ENCODE measurements at places on chromosomes 5 and 9.

DNA sequence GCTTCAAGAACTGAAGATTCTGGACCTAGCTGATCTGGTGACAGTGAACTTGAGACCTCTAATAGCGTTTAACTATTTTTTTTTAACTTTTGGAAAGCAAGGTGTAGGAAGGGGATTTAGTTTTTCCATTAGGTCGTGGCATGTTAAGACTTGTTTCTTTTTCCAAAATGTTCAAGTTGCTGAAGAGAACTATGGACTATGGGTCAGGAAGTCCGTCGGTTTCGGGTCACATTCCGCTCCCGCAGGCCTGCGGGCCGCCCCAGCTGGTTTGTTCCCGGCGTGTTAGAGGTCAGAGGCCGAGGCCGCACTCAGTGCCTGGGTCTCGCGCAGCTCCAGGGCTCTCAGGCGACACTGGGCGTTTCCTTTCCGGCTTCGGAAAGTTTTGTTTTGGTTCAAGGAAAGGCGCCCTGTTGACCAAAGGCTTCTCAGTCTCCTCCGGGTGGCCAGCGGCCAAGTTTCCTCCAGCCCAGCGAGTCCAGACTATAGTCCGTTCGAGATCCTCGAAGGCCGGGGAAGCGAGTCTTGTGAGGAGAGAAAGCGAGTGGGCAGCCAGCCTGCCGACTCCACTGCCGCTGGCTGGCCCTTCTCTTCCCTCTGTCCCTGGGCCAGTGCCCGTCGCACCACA is 586 bp upstream of the FCHO2 start:
- DNase-seq = peak; percentile 19

GRCh38 chr9:95461448-95462248 is 55.1 kb downstream of the PTCH1 start:
- DNase-seq = no peak

DNA sequence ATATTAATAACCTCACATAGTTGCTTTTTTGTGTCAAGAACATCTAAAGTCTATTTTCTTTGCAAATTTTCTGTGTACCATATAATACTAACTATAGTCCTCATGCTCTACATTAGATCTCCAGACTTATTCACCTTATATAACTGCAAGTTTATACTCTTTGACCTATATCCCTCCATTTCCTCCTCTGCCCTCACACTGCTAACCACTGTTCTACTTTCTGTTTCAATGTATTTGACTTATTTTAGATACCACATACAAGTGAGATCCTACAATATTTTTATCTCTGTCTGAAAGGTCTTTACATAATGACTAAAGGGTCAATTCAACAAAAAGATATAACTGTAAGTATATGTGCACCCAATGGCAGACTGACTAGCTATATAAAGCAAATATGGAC is 789.7 kb upstream of the ZNF608 start:
- DNase-seq = no peak

- no peak for DNase-seq
Measured at GRCh38 chr5:74673011-74673790, 11.8 kb upstream of the HEXB start.

GRCh38 chr5:168409591-168410458 is 76.4 kb upstream of the RARS1 start:
- no peak for DNase-seq

DNA sequence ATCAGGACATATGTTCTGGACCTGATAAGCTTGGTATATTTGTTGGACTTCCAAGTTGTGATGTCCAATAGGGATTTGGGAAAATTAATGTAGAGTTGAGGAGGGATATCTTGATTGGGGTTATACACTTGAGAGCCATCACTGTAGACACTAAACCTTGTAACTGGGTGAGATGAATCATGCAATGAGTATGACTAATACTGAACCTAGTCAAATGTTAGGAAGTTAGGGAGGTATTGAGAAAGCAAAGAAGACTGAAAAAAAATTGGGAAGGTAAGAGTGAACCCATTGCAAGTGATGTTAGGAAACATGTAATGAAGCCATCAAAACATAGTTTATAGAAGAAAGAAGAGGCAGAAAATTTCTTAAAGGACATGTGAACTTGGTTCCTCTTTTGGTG is 668.4 kb upstream of the CDH9 start:
- DNase-seq = no peak

DNA sequence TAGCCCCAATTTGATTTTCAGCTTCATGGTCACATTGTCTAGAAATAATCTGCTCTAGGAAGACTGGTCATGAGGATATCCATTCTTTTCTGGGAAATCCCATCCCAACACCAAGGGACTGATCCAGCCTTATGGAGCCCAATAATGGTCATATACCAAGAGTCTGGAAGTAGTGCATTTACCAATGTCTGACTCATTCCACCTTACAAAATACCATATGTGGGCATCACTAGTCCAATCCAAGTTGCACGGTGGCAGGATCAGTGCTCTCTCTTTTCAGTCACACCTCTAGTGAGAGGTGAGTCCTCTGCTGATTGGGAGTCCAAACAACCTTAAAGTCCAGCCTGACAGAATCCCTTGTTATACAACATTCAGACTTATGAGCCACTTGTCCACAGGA is 73.7 kb downstream of the FEM1C start:
- no peak for DNase-seq

GRCh38 chr5:170896779-170897178 is 35.0 kb downstream of the RANBP17 start:
- DNase-seq = no peak

DNA sequence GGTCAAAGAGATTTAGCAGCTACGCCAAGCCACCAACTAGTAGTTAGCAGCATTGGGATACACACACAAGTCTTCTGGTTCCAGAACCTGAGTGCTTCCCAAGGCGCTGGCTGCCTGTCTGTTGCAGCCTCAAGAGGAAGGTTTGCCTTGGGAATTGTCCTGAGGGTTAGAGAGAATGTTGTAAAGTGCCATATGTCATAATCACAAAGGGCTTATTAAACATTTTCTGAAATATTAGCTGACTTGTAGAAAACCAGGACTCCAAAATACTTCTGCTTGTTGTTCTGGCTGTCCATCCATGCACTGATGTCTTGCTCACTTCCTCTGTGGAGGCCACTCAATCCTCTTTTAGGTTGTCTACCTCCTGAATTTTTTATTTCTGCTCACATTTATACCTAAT is 46.3 kb downstream of the SLC36A1 start:
- DNase-seq = no peak

DNA sequence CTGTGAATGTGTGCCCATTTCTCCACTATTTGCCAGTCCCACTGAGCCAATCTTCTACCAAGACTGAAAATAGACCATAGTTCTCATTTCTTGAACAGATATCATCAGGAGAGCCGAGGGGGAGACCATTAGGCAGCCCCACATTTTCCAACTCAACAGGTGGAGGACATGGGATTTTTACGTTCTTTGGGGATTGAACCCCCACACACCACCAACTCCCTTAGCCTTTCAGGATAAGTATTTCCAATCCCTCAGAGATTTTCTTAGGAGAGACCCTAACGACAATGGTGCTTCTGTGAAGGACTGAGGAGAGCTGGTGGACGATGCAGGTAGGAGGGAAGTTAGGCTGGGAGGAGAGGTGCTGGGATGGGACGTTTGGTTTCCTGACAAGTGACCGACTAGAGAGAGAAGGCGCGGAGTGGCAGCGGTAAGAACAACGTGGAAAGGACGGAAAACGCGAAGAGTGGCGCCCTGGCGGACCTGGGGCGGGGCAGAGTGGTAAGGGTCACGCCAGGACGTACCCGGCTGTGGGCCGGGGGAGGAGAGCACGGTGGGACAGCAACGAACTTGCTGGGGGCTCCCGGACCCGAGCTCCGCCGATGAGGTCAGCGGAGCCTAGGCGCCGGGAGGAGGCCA is 681 bp upstream of the CHSY3 start:
- no peak for DNase-seq

DNA sequence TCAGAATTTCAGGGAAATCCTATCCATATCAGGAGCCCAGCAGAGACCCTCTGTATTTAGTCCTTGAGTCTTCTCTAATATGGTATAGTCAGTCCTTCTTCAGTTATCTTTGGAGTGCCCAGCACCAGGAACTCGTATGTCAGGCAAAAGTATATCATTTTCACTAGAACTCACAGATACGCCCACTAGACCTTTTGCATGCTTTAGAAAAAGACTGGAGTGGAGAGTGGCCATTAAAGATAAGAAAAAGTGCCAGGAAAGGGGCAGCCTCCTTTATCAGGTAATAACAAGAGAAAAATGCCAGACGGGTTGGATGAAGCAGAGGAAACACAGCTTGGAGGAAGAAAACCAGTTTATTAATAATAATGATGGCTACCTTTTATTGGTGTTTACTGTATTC is 63.5 kb downstream of the GPR21 start:
- DNase-seq = no peak

All from GM12892 (cell line).